ENCODE measurements at places on chromosomes 2 and 18.

GRCh38 chr2:46381263-46381849, 84.1 kb downstream of the EPAS1 start:
- DNase-seq, result no peak

DNA sequence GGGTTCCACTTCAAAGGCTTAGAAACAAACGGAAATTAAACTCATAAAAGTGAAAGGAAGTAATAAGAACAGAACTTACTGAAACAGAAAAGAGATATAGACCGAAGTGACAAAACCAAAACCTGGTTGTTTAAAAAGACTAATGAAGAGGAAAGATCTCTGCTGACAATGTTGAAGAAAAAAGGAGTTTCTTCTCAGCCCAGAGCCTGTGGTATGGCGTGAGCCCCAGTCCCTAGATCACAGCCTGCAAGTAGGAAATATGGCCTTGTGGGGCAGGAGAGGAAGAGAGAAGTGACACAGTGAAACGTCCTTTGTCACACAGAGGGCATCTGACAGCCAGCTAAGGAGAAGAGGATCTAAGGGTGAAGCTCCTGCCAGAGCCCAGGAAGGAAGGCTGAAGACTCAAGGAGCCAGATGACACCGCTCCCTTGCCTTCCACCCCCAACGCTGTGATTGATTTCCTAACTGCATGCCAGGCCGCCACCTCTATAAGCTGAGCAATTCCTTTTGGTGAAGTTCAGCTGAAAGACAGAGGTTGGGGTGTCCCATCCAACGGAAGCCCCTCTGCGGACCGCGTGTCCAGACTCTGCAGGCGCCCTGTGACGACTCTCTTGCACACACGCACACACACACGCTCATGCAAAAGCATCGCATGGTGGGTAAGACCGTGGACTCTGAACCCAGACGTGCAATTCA, 141.1 kb downstream of the HDAC4 start:
- no peak for DNase-seq

DNA sequence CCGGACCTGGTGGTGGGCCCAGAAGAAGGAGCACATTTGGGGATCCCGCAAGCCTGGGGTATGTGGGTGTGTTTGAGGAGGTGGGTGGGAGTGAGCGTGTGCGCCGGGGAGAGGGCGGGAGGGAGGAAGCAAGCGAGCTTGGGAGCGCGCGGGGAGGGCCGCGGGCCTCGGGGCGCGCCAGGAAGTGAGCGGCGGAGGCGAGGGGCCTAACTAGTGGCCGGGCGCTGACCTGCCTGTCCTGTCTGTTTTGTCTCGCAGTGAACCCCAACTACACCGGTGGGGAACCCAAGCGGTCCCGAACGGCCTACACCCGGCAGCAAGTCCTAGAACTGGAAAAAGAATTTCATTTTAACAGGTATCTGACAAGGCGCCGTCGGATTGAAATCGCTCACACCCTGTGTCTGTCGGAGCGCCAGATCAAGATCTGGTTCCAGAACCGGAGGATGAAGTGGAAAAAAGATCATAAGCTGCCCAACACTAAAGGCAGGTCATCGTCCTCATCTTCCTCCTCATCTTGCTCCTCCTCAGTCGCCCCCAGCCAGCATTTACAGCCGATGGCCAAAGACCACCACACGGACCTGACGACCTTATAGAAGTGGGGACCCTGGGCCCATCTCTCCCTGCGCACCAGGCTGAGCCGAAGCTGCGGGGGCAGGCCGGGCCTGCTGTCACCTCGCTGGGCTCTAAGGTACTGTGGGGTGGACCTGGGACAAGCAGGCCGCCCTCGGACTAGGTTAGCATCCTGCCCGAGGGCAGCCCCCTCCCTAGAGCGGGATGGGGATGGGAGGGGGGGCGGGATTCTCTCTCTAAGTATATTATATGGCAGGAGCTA, 1.2 kb downstream of the HOXD4 start:
- DNase-seq, result no peak

- DNase-seq, result no peak
Observed at GRCh38 chr2:216243026-216243425, 129.3 kb downstream of the MARCHF4 start.

DNA sequence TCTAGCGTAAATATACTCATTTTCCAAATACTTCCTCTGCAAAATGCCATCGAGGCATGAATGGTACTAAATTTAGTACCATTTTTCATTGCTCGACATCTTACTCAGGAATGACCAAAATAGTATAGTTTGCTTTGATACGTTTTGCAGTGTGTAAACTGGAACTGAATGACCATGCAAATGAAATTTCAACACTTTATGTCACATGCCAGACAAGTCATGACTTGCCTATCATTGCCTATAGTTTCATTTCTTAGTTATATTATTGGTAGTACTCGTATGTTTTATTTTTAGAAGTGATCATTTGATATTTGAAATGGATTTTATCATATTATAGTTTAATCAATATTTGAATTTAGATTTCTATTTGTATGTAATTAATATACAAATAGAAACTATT, 9.1 kb downstream of the MSTN start:
- no peak for DNase-seq

GRCh38 chr2:95333888-95334338, 36.8 kb downstream of the KCNIP3 start:
- no peak for DNase-seq

GRCh38 chr18:9348766-9349165, 14.2 kb downstream of the TWSG1 start:
- DNase-seq, result no peak

DNA sequence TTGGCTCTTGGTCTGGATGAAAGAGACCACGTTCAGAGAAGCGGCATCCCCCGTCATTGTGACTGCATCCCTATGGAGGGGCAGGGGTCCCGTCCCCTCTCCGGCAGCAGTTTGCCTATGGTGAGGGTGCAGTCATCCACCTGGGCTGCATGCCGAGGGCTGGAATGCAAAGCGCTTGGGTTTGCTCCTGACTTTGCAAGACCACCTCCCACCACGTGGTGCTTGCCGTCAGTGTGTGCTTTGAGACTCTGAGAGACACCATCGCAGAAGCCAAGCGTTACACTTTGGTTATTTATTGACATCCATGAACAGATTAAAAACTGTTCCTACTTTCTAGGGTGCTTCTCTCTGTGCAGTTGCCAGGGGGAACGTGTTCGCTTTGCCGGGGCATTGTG, 59.5 kb downstream of the SH3RF3 start:
- no peak for DNase-seq

DNA sequence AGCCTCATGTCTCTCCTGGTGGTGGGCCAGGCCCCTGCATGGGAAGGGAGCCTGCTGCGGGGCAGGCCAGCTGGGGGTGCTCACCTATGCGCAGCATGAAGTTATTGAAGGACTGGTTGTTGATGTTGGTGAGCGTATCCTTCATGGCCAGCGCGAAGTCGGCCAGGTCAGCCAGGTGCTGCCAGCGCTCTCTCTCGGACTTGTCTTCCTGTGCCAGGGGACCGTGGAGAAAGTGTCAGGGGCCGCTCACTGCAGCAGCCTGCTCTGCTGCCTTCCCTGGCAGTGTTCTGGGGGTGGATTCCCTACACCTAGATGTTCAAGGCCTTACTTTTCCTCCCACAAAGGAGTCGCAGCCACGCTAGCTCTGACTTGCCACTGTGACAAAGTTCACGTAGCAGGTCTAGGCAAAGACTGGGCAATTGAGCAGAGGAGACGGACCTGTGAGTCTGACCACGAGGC, 28.2 kb downstream of the CENPO start:
- no peak for DNase-seq

- no peak for DNase-seq
Observed at GRCh38 chr2:147567136-147567535, 277.7 kb upstream of the ACVR2A start.

- DNase-seq, result no peak
Observed at GRCh38 chr2:7867867-7868266, 814.0 kb upstream of the ID2 start.

DNA sequence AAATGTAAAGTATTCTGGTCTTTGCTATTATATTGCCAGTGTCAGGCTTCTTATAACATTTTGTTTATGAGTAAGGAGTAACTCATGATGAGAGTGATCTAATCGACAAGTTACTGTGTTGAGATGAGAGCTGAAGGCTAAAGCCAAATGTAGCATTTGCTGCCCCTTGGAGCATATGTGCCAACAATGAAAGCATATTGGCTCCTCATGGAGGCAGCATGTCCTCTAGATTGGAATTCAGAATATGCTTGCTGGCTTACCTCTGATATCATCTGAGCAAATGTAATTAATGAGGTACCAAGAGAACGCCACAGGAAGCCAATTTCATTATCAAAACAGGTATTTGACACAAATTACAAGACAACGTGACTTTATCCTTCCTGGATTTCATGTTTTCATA, 781.1 kb upstream of the FSHR start:
- no peak for DNase-seq

DNA sequence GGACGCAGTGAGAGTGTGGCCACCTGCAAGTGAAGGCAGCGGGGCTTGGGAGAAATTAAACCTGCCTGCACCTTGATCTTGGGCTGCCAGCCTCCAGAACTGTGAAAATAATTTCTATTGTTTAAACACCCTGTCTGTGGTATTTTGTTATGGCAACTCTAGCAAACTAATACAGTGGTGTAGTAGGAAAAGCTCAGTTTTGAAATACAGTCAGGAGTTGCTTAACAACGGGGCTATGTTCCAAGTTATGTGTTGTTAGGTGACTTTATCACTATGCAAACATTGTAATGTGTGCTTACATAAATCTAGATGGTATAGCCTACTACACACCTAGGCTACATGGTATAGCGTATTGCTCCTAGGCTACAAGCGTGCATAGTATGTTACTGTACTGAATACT, 93.4 kb upstream of the FN1 start:
- no peak for DNase-seq

- no peak for DNase-seq
Observed at GRCh38 chr18:24553571-24554285, 93.3 kb downstream of the HRH4 start.

DNA sequence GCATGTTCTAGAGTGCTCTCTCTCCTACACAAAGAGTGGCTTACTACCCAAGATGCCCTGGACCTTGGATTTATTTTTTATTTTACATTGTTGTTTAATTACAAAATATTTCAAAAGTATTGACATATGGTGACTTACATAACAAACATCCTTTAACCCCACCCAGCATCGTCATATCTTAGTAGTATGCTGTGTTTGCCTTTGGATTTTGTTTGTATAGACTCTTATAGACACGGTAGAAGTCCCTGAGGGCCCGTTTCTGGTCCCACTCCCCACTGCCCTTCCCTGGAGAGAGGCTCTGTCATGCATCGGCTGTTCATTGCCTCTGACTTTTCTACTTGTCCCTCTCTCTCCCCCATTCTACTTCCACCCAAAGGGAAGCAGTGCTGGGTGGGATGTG, 112.0 kb downstream of the ZBTB7C start:
- DNase-seq, result no peak

DNA sequence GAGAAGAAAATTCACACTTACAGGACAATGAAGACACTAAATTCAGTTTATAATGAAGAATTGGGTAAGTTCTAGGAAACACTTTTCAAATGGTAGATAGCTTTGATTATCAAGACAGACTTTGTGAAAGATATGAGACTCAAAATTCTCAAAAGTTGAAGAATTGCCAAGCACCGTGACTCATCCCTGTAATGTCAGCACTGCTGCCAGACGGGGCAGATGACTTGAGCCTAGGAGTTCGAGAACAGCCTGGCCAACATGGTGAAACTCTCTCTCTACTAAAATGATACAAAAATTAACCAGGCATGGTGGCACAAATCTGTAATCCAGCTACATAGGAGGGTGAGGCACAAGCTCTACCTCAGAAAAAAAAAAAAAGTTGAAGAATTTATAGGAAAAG, 1820.1 kb upstream of the LRRTM1 start:
- no peak for DNase-seq

- DNase-seq, result no peak
Observed at GRCh38 chr2:100317634-100318033, 4.7 kb downstream of the LONRF2 start.
